ENCODE measurements at places on chromosomes 7 and 10.

GRCh38 chr10:52801947-52802346 lies 29.4 kb upstream of the MBL2 start:
- no peak for DNase-seq

- no peak for DNase-seq
Measured at GRCh38 chr7:24910551-24911212, 69.3 kb downstream of the OSBPL3 start.

- no peak for DNase-seq
Measured at GRCh38 chr7:132207211-132207610, 369.1 kb downstream of the PLXNA4 start.

GRCh38 chr7:157918326-157919080 lies 581.7 kb downstream of the DNAJB6 start:
- DNase-seq, result no peak
